ENCODE measurements at places on chromosomes 3 and 15.

- DNase-seq = no peak
Measured at GRCh38 chr3:105907777-105908176, 39.0 kb upstream of the CBLB start.

- DNase-seq = peak; percentile 76
Measured at GRCh38 chr3:152834776-152835600, at the start of gene P2RY1. P2RY1 (plus strand) TSS chr3:152835131; CDS start chr3:152835783, 652 bp downstream.

- DNase-seq = no peak
Measured at GRCh38 chr3:124805671-124806070, 75.4 kb downstream of the UMPS start.

GRCh38 chr3:164515256-164515655, 563.0 kb downstream of the SI start:
- DNase-seq = no peak

GRCh38 chr3:124671106-124671505, 59.1 kb upstream of the UMPS start:
- DNase-seq = no peak

GRCh38 chr15:77421370-77421700, 647 bp downstream of the HMG20A start:
- no peak for DNase-seq

- no peak for DNase-seq
Measured at GRCh38 chr15:67382723-67383122, 128.1 kb downstream of the IQCH start.

DNA sequence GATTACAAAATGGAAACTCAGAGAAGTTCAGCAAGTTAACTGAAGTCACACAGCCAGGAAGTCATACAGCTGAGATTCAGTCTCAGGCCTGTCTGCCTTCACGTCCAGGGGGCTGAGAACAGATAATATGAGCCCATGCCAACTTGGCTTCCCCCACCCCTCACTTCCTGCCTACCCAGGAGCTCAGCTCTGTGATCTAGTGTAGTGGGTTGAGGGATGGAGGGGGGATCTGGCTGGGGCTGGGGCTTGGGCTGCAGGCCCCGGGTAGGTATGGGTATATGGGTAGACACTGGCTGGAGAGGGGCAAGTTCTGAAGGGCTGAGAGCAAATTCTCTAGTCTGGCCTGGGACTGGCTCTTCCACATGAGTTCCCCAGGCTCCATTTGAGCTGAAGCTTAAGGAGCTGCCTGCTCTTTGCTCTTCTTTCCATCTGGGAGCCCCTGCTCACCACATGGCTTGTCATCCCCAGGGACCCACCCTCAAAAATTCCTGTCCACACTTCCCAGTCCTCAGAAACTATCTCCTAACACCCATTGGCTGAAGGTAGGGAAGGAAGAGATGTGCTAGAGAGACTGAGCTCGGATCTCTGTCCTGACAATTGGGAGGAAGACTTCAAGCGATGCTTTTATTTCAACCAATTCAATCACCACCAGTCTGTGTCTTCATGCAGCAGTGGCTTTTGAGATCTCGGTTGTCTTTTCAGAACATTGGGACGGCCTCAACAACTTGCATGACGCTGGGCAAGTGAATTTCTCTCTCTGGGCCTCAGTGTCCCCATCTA, 2.0 kb downstream of the RASGRF1 start:
- no peak for DNase-seq

GRCh38 chr3:14216257-14217048, 37.8 kb downstream of the LSM3 start:
- no peak for DNase-seq

DNA sequence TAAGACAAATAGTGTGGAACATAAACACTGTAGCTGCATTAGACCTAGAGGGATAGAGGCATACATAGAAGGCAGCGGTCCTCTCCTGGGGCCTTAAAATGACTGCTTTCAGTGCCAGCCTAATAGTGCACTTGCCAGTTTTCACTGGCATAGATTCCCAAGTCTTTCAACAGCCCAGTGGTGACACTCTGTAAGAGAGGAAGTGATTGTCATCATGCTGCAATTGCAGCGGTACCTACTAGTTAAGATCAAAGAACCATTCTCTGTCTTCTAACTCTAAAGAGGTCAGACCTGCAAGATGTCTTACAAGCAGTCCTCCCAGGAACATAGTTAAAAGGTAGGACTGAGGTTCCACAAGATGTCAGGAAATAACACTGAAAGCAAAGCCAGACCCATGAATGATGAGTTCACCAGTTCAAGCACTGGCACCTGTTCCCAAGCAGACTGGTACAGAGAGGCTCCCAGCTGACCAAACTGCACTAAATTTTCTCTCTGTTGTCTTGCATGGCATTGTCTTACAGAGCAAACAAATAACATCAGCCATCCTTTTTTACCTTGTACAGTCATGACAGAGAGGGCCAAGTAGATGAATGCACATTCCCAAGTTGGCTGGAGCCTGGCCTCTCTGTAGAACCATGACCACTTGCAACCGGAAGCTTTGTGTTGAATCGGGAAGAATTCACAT, 100.5 kb upstream of the SKOR1 start:
- no peak for DNase-seq

- no peak for DNase-seq
Measured at GRCh38 chr15:89458440-89458839, 37.9 kb downstream of the RHCG start.

GRCh38 chr3:22977650-22978289, 225.4 kb upstream of the UBE2E2 start:
- DNase-seq = no peak
